Umbilical cord (tissue), 2 donors: ENCODE measurements at places on chromosomes 12 and 14.
A peak's percentile ranks its signal among the peaks of the same experiment; 100 is the strongest.

- no peak for DNase-seq
These were observed 16.4 kb upstream of the CACNA2D4 start for GRCh38 chr12:1934831-1935230.

GRCh38 chr14:23931721-23932289 is 21.8 kb upstream of the DHRS4 start:
- DNase-seq = no peak

- peak; percentile 50 for DNase-seq
These were observed 90.8 kb downstream of the EPS8 start for GRCh38 chr12:15698377-15698871.

DNA sequence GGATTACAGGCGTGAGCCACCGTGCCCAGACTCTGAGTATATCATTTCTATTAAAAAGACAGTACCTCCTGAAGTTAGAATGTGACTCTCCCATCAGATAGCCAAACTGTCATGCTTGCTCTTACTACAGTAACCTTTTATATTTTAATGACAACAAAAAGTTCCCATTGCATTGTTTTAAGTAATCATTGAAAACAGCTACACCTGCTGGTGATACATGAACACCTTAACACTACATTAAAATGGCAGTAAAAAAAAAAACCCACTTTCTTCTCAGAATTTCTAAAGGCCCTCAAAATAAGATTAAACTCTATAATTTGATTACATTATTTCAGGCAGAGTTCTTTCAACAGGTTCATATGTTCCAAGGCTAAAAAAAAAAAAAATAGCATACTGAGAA is 76.7 kb downstream of the SH2B3 start:
- no peak for DNase-seq

DNA sequence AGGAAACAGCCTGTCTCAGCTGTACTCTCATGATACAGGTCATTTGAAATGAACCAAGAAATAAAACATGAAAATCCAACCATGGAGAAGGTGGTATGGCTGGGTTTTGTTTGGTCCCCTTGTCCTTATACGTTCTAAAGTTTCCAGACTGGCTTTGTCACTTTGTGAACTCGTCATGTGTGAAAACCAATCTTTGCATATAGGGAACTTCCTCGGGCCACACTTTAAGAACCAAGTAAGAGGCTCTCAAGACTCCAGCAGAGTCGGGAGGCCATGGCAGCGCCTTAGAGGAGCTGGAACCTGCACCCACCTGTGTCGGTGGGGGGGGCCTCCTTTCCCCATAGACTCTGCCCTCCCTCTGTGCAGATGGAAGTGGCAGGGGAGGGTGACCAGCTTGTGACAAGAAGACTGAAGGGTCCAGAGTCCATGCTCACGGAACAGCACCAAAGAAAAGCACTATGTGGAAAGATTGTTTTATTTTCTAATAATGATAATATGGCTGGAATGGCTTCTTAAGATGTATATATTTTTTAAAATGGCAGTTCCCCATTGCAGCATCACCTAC is 125.3 kb downstream of the ESRRB start:
- no peak for DNase-seq

- peak; percentile 57 for DNase-seq
These were observed 1617.8 kb upstream of the FLRT2 start for GRCh38 chr14:83912032-83912642.

DNA sequence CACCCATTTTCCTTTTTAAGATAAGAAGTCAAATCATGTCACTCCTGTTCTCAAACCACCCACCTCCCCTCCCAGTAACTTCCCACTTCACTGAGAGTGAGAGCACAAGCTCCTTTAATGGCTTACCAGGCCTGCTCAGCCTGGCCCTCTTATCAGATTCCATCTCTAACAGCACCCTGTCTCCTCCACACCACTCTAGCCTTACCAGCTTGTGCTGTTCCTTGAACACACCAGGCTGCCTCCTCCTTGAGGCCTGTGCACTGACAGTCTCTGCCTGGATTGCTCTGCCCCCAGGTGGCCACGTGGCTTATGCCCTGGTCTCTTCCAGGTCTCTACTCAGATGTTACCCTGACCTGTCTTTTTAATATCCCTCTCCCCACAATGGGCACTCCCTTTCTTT is 40.1 kb upstream of the EVL start:
- DNase-seq = no peak

- no peak for DNase-seq
These were observed 72.9 kb upstream of the DDX11 start for GRCh38 chr12:31000751-31001150.

GRCh38 chr14:22420598-22421186 is 168.3 kb downstream of the DAD1 start:
- peak; percentile 48 for DNase-seq

- DNase-seq = no peak
These were observed 56.8 kb downstream of the CDK17 start for GRCh38 chr12:96343347-96343954.

DNA sequence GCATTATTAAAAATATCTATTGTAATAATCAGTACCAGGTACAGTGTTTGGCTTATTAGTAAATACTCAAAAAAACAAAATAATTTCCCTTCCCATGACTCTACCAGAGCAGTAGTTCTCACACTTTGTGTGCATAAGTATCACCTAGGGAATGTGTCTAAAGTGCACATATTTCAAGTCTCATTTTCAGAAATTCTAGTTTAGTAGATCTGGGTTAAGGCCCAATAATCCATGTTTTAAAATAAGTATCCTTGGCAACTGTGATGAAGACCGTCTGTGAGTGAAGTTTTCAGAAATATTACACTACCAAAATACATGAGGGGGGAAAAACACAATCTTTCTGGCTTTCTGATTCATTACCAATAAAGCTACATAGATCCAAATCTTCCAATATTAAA is 237.6 kb downstream of the SLC2A13 start:
- DNase-seq = peak; percentile 69

GRCh38 chr14:101174522-101174838 is 271.0 kb upstream of the RTL1 start:
- no peak for DNase-seq

DNA sequence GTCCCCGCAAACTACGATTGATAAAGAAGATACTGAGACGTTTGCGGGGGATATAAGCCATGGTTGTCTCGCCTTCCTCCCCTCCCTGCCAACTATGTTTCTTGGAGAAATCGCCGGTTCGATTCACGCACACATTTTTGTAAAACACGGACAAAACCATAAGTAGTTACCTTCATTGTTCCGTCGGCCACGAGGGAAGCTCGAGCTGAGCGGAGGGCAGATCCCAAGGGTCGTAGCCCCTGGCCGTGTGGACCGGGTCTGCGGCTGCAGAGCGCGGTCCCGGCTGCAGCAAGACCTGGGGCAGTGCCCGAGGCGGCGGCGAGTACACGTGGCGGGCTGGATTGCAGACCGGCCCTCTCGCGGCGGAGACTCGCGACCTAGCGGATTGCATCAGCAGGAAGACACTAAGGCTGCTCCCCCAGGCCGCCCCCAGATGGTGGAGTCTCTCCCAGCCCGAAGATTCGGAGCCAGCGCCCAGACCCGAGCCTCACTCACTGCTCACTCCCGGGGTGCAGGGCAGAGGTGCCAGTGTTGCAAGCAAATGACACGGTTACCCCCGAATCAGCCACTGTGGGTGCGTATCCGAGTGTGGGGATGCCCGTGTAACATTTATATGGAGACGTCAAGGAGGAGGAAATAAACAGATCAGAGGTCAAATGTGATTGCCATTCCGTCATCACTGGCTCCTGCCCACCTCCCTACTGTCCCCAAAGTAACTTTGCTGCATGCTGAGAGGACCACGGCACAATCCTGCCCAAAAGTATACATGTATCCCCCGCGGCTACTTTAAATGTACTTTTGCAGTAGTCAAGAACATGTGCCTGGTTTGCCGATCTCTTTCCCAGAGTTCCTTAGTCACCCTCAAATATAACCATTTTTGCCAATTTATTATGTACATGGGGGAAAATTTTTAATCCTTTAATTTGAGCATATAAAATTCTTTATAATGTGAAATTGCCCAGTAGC is at the start of gene BCAT1:
BCAT1 (minus strand) TSS at position 345 of the 966 bp plus-strand sequence; CDS start at position 176, 169 bp downstream.
- DNase-seq = peak; percentile 87

- no peak for DNase-seq
These were observed 132.7 kb upstream of the PARP11 start for GRCh38 chr12:4005851-4006430.

DNA sequence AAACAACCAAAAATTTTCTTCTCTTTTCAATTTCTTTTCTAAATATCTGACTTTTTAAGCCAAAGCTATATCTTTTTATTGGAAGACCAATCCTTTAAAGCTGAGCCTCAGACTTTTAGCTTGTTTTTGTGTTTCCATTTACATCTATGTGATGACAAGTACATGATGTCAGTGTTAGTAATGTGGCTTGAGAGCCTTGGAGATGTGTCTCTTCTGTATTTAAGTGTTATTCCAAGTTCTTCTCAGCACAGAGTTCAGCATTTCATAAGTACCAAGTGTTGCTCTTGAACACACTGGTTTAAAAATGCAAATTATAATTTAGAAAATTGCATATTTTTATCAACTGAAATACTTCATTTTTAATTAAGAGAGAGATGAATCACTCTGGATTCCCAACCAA is 948.9 kb upstream of the FLRT2 start:
- DNase-seq = peak; percentile 35

- peak; percentile 73 for DNase-seq
These were observed 83.5 kb downstream of the SAMD4A start for GRCh38 chr14:54650331-54650958.

DNA sequence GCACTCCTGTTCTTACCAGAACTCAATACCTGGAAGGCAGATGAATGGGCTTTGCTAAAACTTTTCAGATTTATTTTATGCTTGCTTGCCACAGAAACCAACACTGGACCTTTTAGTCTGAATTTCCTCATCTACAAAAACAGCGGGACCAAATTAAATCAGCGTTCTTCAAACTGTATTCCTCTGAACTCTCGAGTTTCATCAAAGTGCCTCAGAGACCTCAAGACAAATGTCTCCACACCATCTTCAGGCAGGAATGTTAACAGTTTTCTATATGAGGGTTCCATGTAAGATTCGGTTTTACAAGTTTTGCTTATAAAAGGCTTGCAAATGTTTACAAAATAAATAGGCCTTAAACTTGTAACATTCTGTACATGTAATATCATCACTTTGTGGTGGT is 74.6 kb downstream of the MED13L start:
- DNase-seq = no peak

DNA sequence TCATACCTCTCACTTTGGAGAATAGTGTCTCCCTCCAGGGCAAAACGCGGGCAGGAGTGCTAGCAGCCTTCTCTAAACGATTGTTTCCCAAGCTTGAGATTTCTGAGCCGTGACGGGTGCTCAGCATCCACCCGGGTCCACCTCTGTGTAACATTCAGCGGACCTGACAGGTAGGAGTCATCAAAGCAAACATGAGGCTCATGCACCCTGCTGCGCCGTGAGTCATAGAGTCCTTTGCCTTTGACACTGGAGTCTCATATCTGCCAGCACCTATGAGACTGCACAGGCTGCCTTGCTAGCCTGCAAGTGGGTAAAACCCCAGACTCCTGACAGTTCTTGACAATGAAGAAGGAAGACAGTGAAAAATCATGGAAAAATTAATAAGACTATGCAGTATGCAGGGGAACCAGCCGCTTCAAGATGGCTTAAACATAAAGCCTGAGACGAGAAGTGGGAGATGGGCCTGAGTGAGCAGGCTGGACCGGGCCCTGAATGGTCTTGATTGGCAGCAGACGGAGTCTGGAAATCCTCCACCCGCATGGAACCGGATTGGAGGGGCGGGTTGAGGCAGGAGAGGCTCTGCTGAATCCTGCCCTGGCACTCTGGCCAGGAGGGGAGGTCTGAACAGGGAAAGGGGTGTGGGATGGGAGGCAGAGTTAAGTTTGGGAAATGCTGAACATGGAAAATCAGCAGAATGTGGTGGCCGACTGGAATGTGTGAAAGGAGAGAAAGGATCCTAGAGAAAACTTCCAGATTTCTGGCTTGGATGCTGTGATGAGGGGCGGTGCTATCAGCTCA is 54.2 kb downstream of the LGMN start:
- peak; percentile 22 for DNase-seq

GRCh38 chr12:29782285-29782870 is 1.4 kb downstream of the TMTC1 start:
- peak; percentile 47 for DNase-seq

- no peak for DNase-seq
These were observed 256.6 kb downstream of the BTG1 start for GRCh38 chr12:91889059-91889458.

DNA sequence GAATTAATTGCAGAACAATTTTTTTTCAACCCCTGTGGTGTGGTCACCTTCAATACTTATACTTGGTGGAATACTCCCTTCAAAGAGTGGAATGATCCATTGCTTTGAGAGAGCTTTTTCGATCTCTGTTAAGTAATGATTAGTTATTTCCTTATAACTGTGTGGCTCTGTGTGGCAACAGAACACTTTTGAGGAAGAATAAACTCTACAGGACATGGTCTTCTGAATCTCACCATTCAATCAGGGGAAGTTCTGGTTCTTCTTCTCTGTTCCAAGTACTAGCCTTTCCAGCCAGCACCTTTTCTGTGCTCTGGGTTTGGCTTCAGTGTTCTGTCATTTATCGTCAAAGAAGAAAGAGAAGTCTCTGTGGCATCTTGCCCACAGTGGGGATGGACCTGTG is 369.2 kb downstream of the ZFP36L1 start:
- DNase-seq = no peak

DNA sequence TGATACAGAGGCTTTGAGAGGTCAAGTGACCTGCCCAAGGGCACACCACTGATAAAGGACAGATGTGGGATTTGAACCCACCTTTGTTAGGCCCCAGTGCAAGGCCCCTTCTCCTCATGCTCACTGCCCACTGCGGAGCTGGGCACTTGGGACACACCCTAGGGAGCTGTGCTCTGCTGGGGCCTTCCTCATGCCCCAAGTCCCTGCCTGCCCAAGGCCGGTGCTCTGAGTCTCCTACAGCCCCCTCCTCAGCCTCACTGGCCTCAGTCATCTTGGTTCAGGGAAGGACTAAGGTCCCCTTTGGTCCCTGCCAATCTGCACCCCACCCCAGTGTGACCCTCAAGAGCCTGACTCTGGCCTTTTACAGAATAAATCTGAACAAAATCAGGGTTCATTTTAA is 7.9 kb upstream of the OAS3 start:
- no peak for DNase-seq

GRCh38 chr14:60485598-60486251 is at the start of gene C14orf39:
Gene C14orf39, minus strand, starts transcription at chr14:60486063. Its CDS starts 985 bp downstream, at chr14:60485078.
- DNase-seq = peak; percentile 30

DNA sequence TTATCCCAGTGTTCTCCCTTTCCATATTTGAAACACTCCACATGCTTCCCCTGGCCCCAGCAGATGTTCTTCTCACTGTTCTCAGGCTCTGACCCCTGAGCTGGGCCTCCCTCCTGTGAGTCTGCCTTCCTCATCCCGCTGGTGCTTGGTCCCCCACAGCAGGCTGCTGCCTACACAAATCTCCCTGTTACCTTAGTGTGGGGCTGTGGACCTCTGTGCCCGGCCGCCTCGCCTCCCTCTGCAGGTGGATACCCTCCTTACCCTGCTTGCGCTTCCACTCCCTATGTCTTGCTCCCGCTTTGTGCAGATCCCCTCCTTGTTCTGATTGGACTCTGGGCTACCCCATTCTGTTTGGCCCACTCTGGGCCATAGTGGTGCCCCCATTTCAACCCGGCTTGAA is 6.9 kb downstream of the DERA start:
- peak; percentile 19 for DNase-seq

GRCh38 chr14:47226877-47227520 is 448.4 kb downstream of the MDGA2 start:
- no peak for DNase-seq

DNA sequence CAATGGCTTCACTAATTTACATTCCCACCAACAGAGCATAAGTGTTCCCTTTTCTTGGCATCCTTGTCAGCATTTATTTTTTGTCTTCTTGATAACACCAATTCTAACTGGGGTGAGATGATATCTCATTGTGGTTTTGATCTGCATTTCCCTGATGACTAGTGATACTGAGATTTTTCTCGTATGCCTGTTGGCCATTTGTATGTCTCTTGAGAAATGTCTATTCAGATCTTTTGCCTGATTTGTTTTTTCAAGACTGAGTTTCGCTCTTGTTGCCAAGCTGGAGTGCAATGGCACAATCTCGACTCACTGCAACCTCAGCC is 4.7 kb upstream of the PLD4 start:
- no peak for DNase-seq
